ENCODE measurements at places on chromosomes 12 and 14. TPM values are rescaled to one million over a fixed set of nuclear protein-coding genes. Genes with fewer than 3 reads are reported as not detected.

Gene DLK1
- total RNA-seq, result not detected

DNA sequence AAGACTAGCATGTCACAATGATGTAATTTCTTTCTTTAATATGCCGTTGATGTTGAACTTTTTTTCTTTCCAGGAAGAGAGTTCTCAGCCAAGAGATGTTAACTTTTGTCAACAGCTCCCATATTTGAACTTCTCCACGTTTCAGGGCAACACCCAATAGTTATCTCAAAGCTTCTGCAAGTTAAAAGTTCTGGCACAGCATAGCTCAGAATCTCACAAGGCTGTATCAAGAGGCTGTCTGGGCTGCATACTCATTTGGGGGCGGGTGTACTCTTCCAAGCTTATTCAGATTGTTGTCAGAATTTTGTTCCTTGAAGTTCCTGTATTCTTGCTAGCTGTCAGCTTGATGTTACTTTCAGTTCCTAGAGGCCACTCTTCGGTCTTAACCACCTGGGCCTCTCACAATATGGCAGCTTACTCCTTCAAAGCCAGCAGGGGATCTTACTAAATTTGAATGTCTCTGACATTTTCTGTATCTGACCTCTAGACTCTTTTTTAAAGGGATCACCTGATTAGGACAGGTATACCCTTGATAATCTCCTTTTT, 38.9 kb downstream of the KCNC2 start:
- H3K4me3 ChIP-seq, result no peak overlapping the region
- DNase-seq, result no peak
- no peaks in the 10 kb centered on the region for H3K27me3 ChIP-seq
- H3K27ac ChIP-seq, result no peak overlapping the region
- H3K36me3 ChIP-seq, result no peaks in the 10 kb centered on the region
- H3K4me1 ChIP-seq, result no peaks in the 10 kb centered on the region

Gene RD3L
- total RNA-seq, result not detected

Gene A2ML1
- total RNA-seq, result not detected

Gene C12orf42
- total RNA-seq, result not detected

All from upper lobe of left lung (tissue), 6 donors.